ENCODE measurements at places on chromosomes 11 and 22.
A peak's percentile ranks its signal among the peaks of the same experiment; 100 is the strongest.

DNA sequence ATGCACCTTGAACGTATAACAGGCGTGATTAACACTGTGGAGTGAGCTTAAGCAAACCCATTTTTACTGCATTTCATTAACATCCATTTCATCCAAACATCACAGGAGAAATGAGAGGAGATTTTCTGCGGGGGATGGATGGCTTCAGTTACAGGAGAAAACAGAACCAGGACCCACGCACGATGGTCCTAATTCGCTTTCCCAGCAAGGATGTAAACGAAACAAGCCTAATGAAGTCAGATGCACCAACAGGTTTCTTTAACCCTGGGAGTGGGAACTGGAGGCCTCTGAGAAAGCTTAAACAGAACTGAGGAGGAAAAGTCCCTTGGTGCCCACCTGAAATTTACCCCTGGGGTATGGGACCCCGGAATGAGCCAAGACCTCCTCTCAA is 2.7 kb downstream of the CADM1 start:
- no peak for DNase-seq

DNA sequence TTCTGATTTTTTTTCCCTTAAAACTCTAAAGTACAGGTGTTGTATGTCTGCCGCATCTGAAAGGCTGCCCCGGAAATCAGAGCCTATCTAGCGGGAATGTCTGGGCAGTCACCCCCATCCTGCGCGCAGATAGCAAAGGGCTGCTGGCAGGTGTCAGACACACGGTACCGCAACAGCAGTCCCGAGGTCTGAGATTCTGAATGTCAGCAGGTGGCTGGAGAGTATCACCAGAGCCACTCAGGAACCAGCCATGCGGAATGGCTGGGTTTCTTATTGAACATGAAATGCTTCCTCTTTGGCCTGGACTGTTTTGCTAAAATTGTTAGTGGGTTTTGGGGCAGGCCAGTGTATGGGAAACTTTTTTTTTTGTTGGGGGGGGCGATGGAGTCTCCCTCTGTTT is 53.3 kb downstream of the CERK start:
- peak; percentile 11 for DNase-seq

- no peak for DNase-seq
These were observed 98.2 kb upstream of the BID start for GRCh38 chr22:17872471-17872870.

- DNase-seq = no peak
These were observed 115.9 kb upstream of the CRYBB3 start for GRCh38 chr22:25083807-25084200.

DNA sequence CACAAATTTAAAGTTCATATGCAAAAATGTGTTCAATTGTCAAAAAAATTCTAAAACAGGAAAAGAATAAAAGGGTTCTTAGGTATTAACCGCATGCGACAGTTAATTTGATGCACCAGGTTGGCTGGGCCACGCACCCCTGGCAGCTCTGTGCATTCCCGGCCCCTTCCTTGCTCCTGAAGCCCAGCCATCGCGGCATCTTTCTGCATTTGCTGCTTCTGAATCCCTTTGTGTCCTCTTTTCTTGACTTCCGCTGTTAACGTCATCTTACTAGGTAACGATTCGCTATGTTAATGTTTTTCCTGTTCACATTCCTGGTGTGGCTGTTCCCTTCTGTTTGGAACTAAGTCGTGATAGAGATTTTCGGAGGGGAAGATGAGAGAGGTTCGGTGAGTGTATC is 7.9 kb upstream of the KLHDC7B start:
- no peak for DNase-seq

GRCh38 chr22:26565889-26566288 is 24.0 kb downstream of the TPST2 start:
- DNase-seq = no peak

- no peak for DNase-seq
These were observed 129.6 kb downstream of the SLC17A6 start for GRCh38 chr11:22467741-22468140.

DNA sequence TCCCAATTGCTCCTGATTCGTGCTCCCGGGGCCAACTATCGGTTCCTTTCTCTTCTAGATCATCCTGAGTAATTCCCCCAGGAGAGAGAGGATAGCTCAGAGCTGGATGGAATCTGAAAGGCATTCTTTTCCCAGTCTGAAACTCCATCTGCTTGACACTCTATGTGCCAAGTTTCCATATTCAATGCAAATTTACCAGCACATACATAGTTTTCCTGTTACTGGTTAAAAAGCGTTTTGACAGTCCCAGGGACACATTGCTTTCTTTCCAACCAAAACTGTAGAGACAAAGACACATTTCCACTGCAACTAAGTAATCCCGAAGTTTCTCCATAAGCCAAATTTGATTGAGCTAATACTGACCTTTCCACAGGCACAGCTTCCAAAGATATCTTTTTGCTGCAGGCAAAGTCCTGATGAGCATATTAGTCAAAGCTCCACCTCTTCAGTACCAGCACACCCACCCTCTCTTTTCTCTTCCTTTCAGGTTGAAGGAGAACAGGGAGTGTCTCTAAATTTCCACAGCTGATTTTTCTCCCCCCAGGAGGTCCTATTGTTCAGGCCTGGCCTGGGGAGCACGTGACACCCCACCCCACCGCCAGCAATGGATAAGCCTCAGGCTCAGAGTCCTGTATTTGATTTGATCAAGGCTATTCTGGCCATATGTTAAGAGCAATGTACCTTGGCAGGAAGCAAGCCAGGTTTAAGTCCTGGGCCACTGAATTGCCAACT is 9.7 kb upstream of the ANKK1 start:
- DNase-seq = no peak

DNA sequence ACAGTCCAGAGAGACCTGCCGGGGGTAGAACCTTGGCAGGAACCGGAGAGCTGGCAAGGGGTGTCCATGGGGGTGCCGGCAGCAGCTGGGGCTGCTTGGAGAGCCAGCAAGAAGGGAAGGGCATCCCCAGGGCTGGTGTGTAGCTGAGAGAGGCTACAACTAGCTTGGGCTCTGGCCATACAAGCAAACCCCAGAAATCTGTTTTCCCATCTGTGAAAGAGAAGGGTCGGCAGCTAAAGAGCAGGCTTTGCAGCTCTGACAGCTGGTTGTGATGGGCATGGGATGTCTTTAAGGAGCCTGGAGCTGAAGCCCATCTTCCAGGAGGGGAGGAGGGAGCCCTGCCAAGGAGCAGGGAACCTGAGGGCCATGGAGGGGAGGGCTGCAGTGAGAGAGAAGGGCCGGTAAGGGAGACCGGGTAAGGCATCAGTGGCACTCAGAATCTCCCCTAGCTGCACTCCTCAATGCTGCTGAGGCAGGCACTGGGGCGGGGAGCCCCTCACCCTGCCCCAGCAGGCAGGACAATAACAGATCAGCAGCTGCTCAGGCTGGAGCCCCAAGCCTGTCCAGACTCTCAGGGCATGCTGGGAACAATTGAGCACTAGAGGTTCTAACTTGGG is 3.9 kb downstream of the CHST1 start:
- no peak for DNase-seq

GRCh38 chr11:108221371-108221770 is 1.1 kb downstream of the NPAT start:
- peak; percentile 14 for DNase-seq

Data from suppressor macrophage treated with lipopolysaccharide for 4 hours (primary cell).